ENCODE measurements at places on chromosomes 7 and 10.

DNA sequence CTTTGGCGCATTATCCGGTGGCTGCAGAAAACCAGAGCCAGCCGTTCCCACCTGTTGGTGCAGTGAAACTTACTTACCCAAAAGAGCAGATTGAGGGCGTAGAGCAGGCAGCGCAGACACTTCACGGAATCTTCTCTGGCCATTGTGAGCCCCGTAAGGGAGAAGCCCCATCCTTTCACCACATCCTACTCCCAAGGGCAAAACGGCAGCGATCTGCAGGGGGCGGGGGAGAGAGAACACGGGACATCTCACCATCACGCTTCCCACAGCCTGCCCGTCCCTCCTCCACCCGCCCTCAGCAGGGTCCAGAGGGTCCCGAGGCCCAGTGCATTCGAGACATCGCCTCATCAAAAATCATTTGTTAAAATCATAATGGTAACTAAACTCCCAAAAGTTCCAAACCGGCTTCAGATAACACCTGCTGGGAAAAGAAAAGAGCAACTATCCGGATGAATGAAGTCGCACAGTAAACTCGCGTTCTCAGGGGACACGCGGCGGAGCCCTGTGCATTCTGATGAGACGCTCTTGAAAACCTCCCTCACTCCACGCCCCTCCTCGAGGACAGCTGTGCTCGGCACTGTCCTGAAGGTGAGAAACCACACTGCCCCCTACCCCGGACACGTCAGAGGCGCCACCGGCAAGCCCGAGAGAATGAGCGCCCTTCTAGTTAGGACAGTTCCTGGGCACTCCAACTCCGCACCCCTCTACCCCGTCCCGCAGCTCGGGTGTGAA, 1.2 kb downstream of the TSPAN12 start:
- DNase-seq, result no peak
- H3K4me3 ChIP-seq, result peak overlapping the region; percentile 45
- H3K27ac ChIP-seq, result no peak overlapping the region
- H3K4me1 ChIP-seq, result no peaks in the 10 kb centered on the region
- H3K36me3 ChIP-seq, result no peaks in the 10 kb centered on the region
- peaks cover 26% of the 10 kb centered on the region for H3K27me3 ChIP-seq

GRCh38 chr10:49284356-49284755, 14.6 kb upstream of the C10orf71 start:
- H3K27ac ChIP-seq, result no peak overlapping the region
- H3K4me1 ChIP-seq, result no peaks in the 10 kb centered on the region

- no peaks in the 10 kb centered on the region for H3K36me3 ChIP-seq
- H3K4me3 ChIP-seq, result no peak overlapping the region
- H3K27ac ChIP-seq, result no peak overlapping the region
- no peaks in the 10 kb centered on the region for H3K4me1 ChIP-seq
- H3K27me3 ChIP-seq, result no peaks in the 10 kb centered on the region
- no peak for DNase-seq
These were observed 140.0 kb downstream of the DGKB start for GRCh38 chr7:14762561-14762960.

GRCh38 chr7:66930341-66930740, 9.3 kb downstream of the TMEM248 start:
- peaks cover 33% of the 10 kb centered on the region for H3K4me1 ChIP-seq
- no peaks in the 10 kb centered on the region for H3K27me3 ChIP-seq
- no peak for DNase-seq
- H3K36me3 ChIP-seq, result peaks cover 5% of the 10 kb centered on the region
- no peak overlapping the region for H3K27ac ChIP-seq

DNA sequence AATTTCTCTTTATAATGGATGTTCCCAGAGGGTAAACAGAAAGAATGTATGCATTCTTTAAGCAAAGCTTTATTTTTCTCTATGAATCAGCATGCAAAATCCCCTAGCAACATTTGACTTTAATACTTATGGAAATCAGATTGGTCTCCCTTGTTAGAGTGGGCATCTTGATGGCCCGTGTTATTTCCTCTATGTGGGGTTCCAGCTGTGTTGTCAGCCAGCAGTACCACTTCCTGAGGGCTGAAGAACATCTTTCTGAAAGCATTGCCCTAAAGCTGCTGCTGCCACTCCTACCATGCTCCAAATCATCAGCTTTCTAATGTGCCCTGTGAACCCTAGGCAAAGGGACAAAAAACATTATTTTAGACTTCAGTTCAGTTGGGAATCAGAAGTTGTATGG, 70.4 kb upstream of the HECTD2 start:
- no peaks in the 10 kb centered on the region for H3K36me3 ChIP-seq
- DNase-seq, result no peak
- H3K27ac ChIP-seq, result no peak overlapping the region
- H3K4me3 ChIP-seq, result no peak overlapping the region
- H3K27me3 ChIP-seq, result no peaks in the 10 kb centered on the region

DNA sequence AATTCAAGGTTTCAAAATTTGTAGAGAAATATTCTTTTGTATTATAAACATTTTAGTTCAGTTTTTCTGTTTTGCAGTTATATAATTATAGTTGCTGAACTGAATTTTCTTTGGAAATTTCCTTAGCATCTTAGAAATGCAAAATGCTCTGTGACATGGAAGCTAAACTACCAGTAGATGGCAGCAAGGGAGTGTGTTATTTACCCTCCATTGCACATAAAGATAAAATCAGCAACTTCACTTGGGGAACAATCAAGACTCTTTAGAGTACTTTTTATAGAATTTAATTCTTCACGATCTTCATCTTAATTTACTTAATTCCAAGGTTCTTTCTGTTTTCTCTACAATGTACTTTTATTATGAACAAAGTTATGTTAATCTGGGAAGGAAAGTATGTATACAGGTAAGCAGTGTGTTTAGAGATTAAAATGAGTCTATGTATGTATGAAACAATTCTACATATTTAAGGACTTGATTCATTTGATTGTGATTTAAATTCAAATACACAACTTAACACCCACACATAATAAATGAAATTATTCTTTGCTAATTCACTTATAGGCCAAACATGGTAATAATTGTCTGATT, 404.2 kb downstream of the THSD7A start:
- DNase-seq, result no peak
- no peaks in the 10 kb centered on the region for H3K27me3 ChIP-seq
- H3K4me3 ChIP-seq, result no peak overlapping the region

GRCh38 chr7:2080477-2080876, 152.3 kb downstream of the MAD1L1 start:
- no peak for DNase-seq
- peaks cover 11% of the 10 kb centered on the region for H3K4me1 ChIP-seq
- no peak overlapping the region for H3K4me3 ChIP-seq
- no peaks in the 10 kb centered on the region for H3K36me3 ChIP-seq
- no peak overlapping the region for H3K27ac ChIP-seq
- H3K27me3 ChIP-seq, result no peaks in the 10 kb centered on the region

DNA sequence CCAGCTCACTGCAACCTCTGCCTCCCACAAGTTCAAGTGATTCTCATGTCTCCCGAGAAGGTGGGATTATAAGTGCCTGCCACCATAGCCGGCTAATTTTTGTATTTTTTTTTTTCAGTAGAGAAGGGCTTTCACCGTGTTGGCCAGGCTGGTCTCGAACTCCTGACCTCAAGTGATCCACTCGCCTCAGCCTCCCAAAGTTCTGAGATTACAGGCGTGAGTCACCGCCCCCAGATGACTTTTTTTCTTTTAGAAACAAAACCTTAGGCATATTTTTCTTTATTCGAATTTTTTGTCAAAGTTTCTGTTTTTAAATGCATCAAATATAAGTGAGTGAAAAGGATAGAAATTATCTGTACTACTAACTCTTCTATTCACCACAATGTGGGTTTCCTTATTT, 113.1 kb downstream of the LRRC4 start:
- DNase-seq, result no peak
- H3K4me1 ChIP-seq, result no peaks in the 10 kb centered on the region
- no peaks in the 10 kb centered on the region for H3K27me3 ChIP-seq

GRCh38 chr7:105935250-105935649, 27.8 kb upstream of the CDHR3 start:
- H3K4me1 ChIP-seq, result no peaks in the 10 kb centered on the region
- H3K27ac ChIP-seq, result no peak overlapping the region
- no peaks in the 10 kb centered on the region for H3K27me3 ChIP-seq
- H3K36me3 ChIP-seq, result no peaks in the 10 kb centered on the region

DNA sequence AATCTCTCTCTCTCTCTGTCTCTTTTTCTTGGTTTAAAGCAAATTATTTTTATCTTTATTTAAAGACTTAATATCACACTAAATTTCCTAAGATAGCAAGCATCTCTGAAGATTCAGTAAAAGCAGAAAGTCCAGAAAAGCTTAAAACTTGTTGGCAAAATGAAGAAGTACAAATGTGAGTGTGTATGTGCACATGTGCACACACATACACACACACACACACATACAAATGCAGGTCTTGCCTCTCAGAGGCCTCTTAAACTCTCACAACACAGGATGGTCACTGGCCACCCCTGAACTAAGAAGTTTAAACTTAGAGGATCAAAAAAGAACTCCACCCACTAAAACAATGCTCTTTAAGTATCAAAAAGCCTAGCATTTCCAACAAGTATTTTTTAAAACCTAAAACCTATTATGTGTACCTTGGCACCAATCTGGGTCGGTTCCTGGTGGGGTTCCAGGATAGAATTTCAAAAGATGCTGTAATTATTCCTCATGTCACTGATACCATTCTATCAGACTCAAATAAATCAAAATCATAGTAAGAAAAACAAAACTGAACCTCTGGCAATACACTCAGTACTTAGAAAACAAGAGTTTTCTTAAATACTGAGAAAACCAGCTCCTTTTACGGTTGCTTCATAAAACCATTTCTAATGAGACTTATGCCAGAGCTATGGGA, 55.0 kb downstream of the SORBS1 start:
- DNase-seq, result no peak
- H3K4me1 ChIP-seq, result no peaks in the 10 kb centered on the region
- no peak overlapping the region for H3K4me3 ChIP-seq
- H3K27ac ChIP-seq, result no peak overlapping the region

GRCh38 chr7:150756858-150757257, 19.6 kb downstream of the GIMAP5 start:
- H3K4me3 ChIP-seq, result no peak overlapping the region
- H3K4me1 ChIP-seq, result peaks cover 53% of the 10 kb centered on the region
- no peak overlapping the region for H3K27ac ChIP-seq
- H3K36me3 ChIP-seq, result no peaks in the 10 kb centered on the region
- DNase-seq, result no peak

DNA sequence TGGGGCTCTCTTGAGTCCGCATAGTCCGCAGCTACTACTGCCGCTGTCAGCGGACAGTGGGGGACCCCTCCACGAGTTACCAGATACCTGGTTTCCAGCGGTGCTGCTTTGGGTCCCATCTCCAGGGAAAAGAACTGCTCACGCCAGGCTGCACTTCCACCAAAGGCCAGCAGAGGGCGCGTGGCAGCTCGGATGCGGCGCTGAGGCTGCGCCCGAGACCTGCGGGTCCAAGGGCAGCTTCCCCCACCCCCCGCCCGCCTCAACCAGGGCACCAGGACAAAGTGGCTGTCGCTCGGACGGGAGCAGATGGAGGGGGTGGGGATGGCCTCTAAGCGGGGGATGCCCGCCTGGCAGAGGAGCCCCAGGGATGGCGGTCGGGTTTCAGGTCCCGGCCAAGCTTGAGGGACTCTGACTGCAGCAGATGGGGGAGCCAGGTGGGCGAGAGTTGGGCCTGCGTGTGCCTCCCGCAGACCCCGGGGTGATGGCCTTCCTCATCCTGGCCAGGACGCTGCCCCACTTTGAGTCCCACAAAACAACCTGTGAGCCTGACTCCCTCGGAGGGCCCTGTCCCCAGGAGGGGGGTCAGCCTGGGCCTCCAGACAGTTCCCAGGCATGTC, 23.8 kb upstream of the ZNF735 start:
- no peaks in the 10 kb centered on the region for H3K27me3 ChIP-seq
- H3K27ac ChIP-seq, result no peak overlapping the region
- no peaks in the 10 kb centered on the region for H3K36me3 ChIP-seq
- no peak overlapping the region for H3K4me3 ChIP-seq

DNA sequence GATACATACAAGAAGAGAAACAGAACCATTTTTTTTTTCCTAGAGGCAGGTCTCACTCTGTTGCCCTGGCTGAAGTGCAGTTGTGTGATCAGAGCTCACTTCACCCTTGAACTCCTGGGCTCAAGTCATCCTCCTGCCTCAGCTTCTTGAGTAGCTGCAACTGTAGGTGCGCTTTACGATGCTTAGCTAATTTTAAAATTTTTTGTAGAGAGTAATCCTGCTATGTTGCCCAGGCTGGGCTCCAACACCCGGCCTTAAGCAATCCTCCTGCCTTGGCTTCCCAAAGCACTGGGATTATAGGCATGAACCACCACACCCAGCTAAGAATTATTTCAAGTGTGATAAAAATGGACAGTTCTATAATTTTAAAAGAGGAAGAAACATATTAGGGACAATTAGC, 5.6 kb upstream of the ZEB1 start:
- no peak for DNase-seq
- H3K4me1 ChIP-seq, result peaks cover 7% of the 10 kb centered on the region
- no peaks in the 10 kb centered on the region for H3K36me3 ChIP-seq
- H3K27me3 ChIP-seq, result no peaks in the 10 kb centered on the region
- no peak overlapping the region for H3K4me3 ChIP-seq

GRCh38 chr10:91589015-91589657, 43.7 kb downstream of the PPP1R3C start:
- H3K27me3 ChIP-seq, result peaks cover 3% of the 10 kb centered on the region
- no peak overlapping the region for H3K4me3 ChIP-seq
- no peak for DNase-seq
- no peaks in the 10 kb centered on the region for H3K36me3 ChIP-seq

- no peak overlapping the region for H3K4me3 ChIP-seq
- no peaks in the 10 kb centered on the region for H3K36me3 ChIP-seq
- H3K27me3 ChIP-seq, result no peaks in the 10 kb centered on the region
- DNase-seq, result no peak
- H3K4me1 ChIP-seq, result peaks cover 16% of the 10 kb centered on the region
These were observed 5.2 kb upstream of the XPNPEP1 start for GRCh38 chr10:109928475-109928891.

DNA sequence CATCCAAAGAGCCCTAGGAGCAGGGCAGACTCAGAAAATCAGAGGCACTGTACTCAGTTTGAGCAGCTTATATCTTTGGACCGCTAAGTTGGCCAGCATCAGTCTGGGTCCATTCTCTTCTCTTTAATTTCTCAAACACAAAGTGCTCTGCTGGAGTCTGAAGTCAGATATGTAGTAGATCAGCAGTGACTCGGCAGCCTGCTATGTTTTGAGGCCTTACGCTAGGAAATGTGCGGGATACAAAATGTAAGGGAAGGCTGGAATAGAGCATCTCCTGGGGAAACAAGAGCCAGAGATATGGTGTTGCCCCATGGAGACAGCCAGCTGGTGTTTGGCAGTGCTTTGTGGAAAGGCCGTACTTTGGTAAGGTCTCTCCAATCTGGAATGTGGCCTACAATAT, 60.6 kb upstream of the VKORC1L1 start:
- H3K36me3 ChIP-seq, result no peaks in the 10 kb centered on the region
- no peaks in the 10 kb centered on the region for H3K27me3 ChIP-seq
- DNase-seq, result no peak
- H3K4me3 ChIP-seq, result no peak overlapping the region

Data from CD8-positive, alpha-beta memory T cell (primary cell).